ENCODE measurements at places on chromosomes 16 and 17.

DNA sequence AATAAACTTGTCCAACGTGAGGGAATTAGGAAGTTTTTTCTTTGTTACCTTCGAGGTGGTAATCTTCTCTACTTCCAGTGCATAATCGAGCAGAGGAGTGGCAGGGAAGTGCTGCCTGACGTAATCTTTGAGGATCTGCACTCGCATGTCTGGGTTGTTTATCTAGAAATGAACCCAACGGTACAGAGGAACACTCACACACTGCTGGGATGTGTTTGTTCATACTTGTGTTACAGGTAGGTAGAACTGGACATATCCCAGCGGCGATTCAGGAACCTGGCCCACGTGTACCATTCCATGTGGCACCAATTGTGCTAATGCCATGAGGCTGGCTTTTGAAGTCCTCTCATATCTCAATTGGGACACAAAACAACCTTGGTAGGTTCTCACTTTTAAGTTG lies 4.2 kb upstream of the KLHL11 start:
- DNase-seq: no peak

- no peak for DNase-seq
These were observed 50.0 kb downstream of the CYB5B start for GRCh38 chr16:69474408-69474807.

- DNase-seq: no peak
These were observed 33.9 kb downstream of the DCUN1D3 start for GRCh38 chr16:20866145-20866772.

GRCh38 chr16:57203451-57203850 lies 17.3 kb downstream of the RSPRY1 start:
- no peak for DNase-seq

GRCh38 chr16:88678224-88678979 lies 7.9 kb downstream of the SNAI3 start:
- DNase-seq: no peak

GRCh38 chr16:48367441-48368049 lies 17.7 kb downstream of the SIAH1 start:
- no peak for DNase-seq

- DNase-seq: no peak
These were observed 308.3 kb downstream of the FOXL1 start for GRCh38 chr16:86886651-86887050.

DNA sequence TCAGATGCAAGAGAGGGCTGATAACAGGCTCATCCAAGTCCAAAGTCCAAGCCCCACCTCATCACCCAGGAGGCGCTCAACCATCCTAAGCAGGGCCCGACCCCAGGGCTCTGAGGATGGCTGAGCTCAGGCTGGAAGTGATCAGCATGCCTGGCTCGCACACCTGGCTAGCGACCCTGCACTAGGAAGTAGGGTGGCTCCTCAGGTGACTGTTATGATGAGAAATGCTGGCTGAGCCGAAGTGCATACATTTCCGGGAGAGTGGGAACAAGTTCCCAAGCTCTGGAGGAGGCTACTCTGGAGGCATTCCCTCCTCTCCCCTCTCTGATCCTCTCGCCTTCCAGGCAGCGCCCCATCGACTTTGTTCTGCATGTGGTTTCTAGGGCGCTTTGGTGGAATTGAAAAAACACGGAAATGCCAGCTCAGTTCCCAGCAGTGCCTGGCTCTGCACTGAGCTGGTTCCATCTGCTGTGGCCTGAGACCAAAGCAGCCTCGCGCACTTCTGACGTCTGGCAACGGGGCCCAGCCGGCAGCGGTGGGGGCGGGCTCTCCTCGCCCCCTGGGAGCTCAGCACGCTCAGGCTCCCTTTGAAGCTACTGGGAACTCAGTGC lies 130.3 kb downstream of the IRF8 start:
- no peak for DNase-seq

GRCh38 chr17:32504166-32504990 lies 17.6 kb downstream of the CDK5R1 start:
- no peak for DNase-seq

DNA sequence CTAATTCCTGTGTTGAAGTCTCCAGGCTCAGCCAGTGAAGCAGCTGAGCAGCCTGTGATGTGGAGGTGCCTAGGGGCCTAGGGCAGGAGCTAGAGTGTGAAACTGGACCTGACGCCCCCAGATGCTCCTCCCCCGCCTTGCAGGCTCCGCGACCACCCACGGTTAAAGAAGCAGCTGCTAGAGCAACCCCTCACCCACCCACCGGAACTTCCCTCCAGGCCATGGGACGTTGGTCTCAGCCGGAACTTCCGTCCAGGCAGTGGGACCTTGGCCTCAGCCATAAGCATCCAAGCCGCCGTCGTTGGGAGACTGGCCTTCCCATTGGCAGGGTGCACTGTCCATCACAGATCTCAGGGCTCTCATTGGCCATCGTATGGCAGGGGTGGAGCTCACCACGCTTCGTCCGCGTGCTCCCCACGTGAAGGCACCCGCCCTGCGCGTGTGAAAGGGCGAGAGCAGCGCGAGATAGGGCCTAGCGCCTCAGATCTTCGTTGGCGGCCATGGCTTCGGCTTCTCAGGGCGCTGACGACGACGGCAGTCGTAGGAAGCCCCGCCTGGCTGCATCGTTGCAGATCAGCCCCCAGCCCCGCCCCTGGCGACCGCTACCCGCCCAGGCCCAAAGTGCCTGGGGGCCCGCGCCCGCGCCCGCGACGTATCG lies at the start of gene ADAD2:
Gene ADAD2, plus strand, starts transcription at position 427 of the 658 bp plus-strand sequence. Its CDS starts 74 bp downstream, at position 501.
- no peak for DNase-seq

- DNase-seq: no peak
These were observed 81.2 kb downstream of the WNT3 start for GRCh38 chr17:46737326-46737725.

- DNase-seq: no peak
These were observed 777.3 kb upstream of the EEF2KMT start for GRCh38 chr16:5874899-5875298.

DNA sequence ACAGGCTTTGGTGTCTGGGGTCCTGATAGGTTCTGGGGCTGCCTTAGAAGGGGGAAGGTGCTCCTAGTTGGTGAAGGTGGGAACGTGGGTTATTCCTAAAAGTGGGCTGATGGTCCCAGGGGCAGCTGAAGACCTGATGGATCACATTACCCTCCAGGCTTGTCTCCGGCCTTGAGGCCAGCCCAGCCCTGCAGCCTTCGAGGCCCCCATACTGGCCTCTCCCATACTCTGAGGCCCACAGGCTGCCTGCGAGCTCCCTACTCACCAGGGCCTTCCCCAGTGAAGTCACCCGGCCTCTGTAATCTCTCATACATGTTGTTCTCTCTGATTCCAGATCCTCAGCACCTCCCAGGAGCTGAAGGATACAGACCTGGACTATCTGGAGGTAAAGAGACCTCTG lies 2.7 kb downstream of the RNF112 start:
- DNase-seq: no peak

DNA sequence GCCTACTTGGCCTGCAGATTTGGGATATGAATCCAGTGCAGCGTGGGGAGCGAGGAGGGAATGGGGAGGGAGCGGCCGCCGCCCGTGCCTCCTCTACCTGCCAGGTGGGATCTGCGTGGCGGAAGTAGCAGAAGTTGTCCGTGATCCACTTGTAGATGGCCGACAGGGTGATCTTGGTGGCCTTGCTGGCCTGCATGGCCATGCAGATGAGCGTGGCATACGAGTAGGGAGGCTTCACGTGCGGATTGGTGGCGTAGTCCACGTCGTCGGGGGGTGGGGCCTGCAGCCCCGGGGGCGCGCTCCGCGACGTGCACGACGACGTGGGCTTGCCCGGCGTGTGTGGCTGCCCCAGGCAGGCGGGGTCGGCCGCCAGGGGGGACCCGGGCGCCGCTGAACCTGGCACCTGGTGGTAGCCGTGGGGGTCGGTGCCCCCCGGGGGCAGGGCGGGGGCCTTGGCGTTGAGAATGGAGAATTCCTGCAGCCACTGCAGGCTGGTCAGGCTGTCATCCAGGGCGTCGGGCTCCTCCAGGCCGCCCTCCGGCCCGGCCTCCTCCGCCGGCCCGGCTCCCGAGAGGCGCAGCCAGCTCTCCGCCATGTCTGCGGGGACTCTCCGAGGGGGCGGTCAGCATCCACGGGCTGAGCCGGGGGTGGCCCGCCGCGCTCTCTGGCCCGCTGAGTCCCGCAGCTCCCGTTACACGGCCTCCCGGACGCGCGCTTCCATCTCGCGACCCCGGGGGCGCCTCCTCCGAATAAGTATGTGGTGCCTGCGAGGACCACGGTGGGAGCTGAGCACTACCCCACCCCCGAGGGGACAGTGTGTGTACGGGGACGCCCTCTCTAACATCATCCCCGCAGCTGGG lies 1.0 kb downstream of the FOXJ1 start:
- DNase-seq: no peak

DNA sequence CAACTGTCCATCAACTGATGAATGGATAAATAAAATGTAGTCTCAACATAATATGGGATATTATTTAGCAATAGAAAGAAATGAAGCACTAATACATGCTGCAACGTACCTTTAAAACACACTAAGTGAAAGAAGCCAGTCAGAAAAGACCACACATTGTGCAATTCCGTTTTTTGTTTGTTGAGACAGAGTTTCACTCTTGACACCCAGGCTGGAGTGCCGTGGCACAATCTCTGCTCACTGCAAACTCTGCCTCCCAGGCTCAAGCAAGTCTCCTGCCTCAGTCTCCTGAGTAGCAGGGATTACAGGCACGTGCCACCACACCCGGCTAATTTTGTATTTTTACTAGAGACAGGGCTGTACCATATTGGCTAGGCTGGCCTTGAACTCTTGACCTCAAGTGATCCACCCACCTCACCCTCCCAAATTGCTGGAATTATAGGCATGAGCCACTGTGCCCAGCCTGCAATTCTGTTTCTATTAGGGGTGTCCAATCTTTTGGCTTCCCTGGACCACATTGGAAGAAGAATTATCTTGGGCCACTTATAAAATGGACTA lies 40.1 kb downstream of the SCNN1B start:
- DNase-seq: no peak

- DNase-seq: no peak
These were observed 14.5 kb downstream of the RPRML start for GRCh38 chr17:46964315-46965265.

GRCh38 chr16:79892278-79892677 lies 291.7 kb upstream of the MAF start:
- DNase-seq: no peak

DNA sequence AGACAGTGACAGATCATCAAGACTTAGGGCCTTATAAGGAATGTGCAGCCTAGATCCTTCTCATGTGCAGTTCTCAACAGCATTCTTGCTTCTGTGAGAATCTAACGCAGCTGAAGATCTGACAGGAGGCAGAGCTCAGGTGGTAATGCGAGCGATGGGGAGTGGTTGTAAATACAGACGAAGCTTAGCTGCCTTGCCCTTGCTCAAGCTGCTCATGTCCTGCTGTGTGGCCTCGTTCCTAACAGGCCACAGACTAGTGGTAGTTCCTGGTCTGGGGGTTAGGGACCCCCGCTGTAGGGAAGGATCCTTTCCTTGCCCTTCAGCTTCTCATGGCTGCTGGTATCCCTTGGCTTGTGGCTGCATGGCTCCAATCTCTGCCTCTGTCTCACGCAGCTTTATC lies 10.3 kb upstream of the NTN1 start:
- no peak for DNase-seq

GRCh38 chr16:85514598-85515318 lies 98.4 kb upstream of the GSE1 start:
- DNase-seq: no peak

- no peak for DNase-seq
These were observed 71.8 kb downstream of the ABHD15 start for GRCh38 chr17:29495011-29495410.

DNA sequence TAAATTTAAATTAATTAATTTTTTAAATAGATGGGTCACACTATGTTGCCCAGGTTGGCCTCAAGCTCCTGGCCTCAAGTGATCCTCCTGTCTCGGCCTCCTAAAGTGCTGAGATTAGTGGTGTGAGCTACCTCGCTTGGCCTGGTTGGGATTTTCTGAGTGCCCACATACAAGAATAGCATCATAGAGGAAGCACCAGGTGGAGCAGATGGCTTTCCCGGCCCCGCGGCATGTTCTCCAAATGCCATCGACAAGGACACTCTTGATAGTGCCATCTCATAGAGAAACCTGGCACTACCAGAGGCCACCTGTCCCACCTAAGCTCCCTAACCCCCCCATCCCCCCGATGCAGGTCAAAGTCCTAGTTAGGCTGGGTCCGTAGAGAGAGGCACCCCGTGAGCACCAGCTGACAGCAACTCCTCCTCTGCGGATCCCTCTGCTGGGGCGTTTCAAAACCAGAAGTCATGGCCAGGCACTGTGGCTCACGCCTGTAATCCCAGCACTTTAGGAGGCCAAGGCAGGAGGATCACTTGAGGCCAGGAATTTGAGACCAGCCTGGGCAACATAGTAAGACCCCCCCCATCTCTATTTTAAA lies 65.9 kb downstream of the DNAH3 start:
- no peak for DNase-seq

DNA sequence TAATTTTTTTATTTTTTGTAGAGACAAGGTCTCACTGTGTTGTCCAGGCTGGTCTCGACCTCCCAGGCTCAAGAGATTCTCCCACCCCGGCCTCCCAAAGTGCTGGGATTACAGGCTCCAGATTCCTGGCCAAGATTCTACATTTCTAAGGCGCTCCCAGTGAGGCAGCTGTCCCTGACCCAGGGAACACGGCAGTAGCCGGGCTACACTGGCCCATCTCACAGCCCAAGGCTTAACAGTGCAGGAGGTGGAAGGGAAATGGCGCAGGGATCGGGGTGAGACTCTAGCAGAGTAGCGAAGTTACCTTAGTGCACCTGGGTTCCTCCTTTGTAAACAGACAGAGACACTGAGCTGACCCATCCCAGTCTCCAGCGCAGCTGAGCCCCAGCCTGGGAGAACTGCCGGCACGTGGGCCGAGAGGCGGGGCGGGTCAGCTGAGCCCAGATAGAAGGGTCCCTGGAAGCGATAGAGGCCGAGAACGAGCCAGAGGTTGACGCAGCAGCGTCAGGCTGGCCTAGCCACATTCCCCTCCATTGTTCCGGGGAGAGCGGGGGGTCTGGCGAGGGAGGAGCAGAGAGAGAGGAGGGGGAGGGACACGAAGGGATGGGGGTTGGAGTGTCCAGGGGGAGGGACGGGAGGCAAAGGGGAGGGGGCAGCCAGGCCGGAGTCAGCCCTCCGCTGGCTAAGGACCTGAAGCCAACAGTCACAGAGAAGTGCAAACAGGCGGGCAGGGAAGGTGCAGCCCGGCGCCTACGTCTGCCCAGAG lies 2.5 kb downstream of the CARHSP1 start:
- DNase-seq: no peak

GRCh38 chr16:87560428-87561199 lies 41.7 kb upstream of the JPH3 start:
- DNase-seq: no peak

DNA sequence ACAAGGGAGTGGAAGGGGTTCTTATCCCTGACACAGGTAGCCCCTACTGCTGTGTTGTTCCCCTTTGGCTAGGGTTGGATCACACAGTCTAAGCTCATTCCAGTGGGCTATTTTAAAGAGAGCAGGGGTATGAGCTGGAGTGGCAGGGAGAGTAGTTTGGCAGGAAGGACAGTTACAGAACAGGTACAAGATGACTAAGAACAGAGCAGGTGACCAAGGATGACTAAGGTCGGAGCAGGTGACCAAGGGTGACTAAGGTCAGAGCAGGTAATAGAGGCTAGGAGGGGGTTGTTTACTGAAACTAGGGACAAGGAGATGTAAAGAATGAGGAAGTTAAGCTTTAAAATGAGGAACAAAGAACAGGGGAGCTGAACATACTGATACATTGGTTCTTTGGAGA lies 58.8 kb downstream of the UTP18 start:
- DNase-seq: no peak

GRCh38 chr17:61009663-61010062 lies 332.0 kb downstream of the BCAS3 start:
- DNase-seq: no peak
